ENCODE measurements at places on chromosomes 2 and 18.

- no peak for DNase-seq
Measured at GRCh38 chr18:77012806-77013541, 119.6 kb downstream of the MBP start.

GRCh38 chr2:7094231-7094741 lies 177.1 kb downstream of the RNF144A start:
- no peak for DNase-seq

DNA sequence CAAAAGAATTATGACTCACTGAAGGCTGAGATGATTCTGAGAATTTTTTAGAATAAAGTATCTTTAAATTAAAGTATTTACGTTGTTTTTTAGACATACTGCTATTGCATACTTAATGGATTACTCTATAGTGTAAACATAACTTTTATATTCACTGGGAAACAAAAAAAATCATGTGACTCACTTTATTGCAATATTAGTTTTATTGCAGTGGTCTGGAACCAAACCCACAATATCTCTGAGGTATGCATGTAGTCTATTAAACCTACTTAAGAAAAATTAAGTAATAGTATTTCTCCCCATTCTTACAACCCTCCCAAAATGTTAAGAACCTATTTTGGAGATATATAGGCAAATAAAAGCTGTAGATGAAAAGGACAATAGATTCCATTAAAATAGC lies 142.9 kb upstream of the ZNF521 start:
- DNase-seq: no peak

GRCh38 chr2:9703701-9704221 lies 73.0 kb upstream of the YWHAQ start:
- no peak for DNase-seq

DNA sequence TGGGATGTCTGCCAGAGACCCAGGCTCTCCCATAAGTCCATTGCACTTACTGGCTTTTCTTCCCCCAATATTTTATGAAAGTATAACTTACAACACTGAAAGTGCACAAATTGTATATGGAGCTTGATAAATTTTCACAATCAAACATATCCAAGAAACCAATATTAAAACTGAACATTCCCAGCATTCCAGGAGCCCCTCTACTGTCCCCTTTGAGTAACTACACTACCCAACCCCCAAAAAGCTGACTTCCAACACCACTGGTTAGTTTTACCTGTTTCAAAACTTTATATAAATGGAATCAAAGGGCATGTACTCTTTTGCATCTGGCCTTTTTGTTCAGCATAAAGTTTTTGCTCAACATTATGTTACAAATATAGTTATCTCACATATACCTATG lies 35.2 kb upstream of the PKDCC start:
- DNase-seq: no peak

- DNase-seq: no peak
Measured at GRCh38 chr18:79923896-79924585, 27.4 kb downstream of the SLC66A2 start.

GRCh38 chr2:89797320-89798038 lies 1106.0 kb downstream of the RPIA start:
- no peak for DNase-seq

DNA sequence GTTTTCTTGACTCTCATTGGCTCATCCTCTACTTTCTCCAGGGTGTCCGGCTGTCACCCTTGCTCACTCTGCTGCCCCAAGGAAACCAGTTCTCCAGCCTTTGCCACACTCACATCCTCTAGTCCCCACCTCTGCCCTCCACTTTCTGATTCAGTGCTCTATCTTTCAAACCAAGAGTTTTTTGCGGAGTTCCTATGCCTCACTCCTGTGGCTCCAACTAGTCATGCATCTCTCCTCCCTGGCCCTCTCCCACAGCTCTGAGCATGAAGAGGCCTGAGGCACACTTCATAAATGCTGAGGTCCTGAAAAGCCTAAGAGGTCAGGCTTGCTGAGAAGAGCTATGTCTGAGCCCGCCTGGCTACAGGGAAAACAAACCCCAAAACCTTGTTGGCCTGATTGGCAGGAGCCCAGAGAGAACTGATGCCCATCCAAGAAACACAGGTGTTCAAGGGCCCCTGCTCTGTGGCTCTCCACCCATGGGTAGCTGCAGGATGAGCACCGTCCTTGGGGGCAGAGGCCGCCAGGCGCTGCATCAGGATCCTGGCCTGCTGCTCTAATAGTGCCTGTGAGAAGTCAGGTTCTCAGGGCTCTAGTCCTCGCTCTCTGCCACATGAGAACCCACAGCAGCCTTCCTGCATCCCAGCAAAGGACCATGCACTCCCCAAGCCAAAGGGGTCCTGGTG lies 42.1 kb downstream of the HS1BP3 start:
- no peak for DNase-seq

DNA sequence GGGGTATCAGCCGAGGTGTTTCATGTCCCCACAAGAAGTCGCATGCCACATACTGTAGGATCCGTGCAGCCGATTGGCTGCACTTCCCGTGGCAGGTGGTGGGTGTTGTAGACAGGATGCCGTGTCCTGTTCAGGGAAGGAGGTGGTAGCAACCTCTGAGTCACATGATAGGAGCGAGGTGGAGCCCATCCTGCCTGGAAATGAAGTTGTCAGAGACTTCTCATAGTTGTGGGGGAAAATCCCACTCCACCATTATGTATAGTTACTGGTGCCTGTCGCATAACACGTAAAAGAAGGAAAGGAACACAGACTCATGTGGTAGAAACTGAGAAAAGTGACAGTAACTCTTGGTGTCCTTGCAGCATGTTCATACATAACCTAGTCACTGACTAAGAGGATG lies 91.4 kb upstream of the IL1R2 start:
- DNase-seq: no peak

- no peak for DNase-seq
Measured at GRCh38 chr2:20629581-20630171, 21.2 kb downstream of the HS1BP3 start.

GRCh38 chr2:39128919-39129391 lies 8.1 kb upstream of the SOS1 start:
- DNase-seq: no peak

DNA sequence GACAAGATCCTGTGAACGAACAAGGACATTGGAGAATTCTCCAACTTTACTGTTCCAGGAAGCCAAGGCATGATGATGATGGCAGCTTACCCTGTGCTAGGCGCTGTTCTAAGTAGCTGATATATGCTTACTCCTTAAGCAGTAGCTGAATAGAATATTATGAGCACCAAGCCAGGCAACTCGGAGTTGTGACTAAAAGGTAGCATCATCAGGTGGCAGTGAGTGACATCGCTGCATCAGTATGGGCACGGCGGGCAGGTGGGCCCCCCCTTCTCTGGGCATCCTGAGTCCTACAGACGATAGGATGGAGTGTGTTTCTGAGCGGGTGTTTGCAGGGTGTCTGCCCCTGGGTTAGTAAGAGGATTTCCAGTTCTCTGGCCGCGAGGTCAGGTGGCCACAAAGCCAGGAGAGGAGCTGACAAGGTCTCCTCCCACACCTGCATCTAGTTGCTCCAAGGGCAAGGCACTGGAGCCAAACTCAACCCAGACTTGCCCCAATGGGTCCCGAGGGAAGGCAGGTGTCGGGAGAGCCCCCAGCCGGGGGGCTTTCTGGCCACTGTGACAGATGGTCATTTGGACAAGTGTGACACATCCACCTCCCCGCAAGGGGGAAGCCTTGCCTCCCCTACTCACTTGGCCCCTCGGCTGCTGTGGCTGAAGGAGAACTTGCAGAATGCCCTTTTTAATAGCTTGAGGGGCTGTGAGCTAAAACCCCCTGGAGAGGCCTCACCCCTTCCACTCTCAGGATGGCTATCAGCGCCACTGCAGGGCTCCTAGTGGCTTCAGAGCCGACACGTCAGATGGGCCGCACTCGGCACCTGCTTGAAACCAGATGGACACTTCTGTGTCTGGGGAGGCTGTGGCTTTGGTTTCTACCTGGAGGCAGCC lies 55.5 kb downstream of the CRACDL start:
- no peak for DNase-seq

GRCh38 chr2:11784747-11785610 lies 38.5 kb downstream of the LPIN1 start:
- no peak for DNase-seq

GRCh38 chr2:56898986-56899385 lies 715.2 kb downstream of the CCDC85A start:
- no peak for DNase-seq

GRCh38 chr2:20631617-20632307 lies 19.1 kb downstream of the HS1BP3 start:
- DNase-seq: no peak

GRCh38 chr2:25197336-25198208 lies 29.2 kb upstream of the POMC start:
- DNase-seq: no peak

DNA sequence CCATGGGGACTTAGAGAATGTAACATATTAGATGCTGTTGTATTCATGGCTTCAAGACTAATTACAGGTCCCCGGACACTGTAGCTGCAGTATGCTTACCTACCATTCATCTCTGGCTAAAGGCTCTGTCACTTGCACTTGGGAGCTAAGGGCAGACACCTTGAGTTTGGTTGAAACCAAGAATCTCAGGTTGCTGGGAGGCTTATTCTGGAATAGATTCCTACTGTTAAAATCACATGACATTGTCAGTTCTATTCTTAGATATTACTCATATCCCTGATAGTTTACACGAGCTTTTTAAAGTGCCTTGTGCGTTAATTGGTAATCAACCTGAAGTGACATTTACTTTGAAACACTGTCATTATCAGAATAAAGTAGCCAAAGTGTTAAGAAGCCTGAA lies 73.0 kb upstream of the EPB41L5 start:
- DNase-seq: no peak

DNA sequence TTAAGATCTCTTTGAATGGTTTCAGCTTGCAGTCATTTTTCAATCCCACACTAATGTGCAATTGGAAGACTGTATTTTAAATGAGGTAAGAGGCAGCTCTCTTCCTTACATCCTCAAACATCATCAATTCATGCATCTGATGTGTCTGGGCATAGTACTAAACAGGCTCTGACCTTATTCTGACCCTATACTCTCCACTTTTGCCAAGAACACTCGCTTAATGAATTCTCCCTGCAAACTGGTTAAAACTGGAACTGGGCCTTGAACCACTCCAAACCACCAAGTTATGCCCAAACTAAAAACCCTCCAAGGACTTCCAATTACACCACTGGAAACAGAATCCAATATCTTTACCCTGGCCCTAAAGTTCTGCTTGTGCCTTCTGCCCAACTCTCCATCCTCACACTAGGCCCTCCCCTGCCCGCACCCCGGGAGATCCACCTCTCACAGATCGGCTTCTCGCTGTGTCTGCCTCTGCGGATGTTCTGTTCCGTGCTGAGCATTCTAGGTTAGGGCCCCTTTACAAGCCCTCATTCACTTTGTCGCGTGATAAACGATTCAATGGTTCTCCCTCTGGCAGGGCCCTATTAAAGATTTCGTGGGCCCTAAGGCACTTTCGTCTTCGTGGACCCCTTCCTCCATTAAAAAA lies 1.2 kb downstream of the M1AP start:
- no peak for DNase-seq

- no peak for DNase-seq
Measured at GRCh38 chr2:82789851-82790205, 1669.3 kb downstream of the SUCLG1 start.

DNA sequence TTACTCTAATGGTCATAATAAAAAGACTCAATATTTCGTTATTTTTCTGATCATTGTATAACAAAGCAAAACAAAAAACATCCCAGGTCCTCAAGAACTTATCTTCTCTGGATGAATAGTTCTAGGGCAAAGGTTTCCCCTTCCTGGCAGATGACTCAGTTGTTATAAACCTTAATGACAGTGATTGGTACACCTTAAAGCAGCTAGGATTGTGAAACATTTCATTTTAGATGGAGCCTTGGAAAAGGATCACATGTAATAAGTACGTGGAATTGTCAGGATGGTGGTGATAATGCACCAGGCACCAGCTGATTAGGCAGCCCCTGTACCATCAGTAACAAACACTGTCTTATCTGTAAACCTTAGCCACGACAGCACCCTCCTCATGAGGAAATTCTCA lies 47.2 kb downstream of the MEP1B start:
- DNase-seq: no peak

GRCh38 chr2:171509945-171510731 lies 12.1 kb upstream of the CYBRD1 start:
- no peak for DNase-seq

GRCh38 chr18:2979871-2980790 lies 32.8 kb downstream of the LPIN2 start:
- no peak for DNase-seq

- no peak for DNase-seq
Measured at GRCh38 chr2:10773821-10774341, 38.7 kb downstream of the PDIA6 start.

DNA sequence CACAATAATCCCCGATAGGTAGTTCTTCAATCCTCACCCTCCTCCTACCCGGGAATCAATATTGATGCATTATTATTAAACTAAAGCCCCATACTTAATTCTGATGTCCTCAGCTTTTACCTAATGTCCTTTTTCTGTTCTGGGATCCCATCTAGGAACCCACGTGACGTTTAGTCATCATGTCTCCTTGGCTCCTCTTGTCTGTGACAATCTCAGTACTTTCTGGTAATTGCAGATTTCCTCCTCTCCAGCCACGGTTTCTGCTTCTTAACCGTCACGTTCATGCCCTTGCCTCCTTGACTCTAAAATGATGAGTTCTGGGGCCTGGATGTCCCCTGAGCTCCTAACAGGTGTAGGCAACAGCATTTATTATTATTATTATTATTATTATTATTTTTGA lies 2.9 kb upstream of the DGKD start:
- DNase-seq: no peak

- DNase-seq: no peak
Measured at GRCh38 chr2:3100386-3100785, 277.2 kb downstream of the EIPR1 start.

DNA sequence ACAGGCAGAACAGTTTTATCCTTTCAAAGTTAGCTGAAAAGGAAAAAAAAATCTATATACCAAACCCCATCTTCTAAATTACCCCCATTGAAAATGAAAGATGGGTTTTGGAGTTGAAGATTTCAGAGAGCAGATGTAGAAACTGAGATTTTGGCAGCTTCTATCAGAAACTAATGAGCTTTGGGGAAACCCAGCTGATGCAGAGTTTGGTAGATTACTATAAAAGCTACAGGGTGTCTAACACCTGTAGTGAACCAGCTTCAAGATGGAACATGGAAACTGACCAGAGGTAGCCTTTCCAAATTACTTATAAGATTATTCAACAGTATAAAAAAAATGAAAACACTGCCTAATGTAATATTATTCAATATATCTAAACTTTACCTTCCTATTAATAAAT lies 583.1 kb downstream of the XIRP2 start:
- DNase-seq: no peak

- no peak for DNase-seq
Measured at GRCh38 chr2:207149249-207150213, 16.2 kb downstream of the KLF7 start.
